ENCODE measurements at places on chromosomes 11 and 22.

DNA sequence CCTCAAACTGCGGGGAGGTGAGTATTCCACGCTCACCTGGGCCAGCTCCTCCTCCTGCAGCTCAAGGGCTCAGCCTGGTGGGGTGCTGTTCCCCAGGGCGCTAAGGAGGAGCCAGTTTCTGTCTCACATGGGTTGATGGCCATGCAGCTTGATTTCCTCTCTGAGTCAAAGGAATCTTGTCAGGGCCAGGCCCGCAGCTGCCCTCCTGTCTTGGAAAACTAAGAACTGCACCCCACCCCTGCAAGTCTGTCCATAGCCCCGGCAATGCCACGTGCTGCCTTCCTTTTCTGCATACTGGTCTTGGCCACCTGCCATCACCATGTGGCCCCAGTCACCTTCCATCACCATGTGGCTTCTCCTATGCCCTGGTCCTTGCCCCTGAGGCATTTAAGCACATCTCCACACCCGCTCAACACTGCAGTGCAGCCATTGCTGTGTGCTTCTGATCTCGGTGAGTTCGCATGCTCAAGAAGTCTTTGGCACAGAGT lies 35.2 kb upstream of the CLDN5 start:
- no peak for DNase-seq

DNA sequence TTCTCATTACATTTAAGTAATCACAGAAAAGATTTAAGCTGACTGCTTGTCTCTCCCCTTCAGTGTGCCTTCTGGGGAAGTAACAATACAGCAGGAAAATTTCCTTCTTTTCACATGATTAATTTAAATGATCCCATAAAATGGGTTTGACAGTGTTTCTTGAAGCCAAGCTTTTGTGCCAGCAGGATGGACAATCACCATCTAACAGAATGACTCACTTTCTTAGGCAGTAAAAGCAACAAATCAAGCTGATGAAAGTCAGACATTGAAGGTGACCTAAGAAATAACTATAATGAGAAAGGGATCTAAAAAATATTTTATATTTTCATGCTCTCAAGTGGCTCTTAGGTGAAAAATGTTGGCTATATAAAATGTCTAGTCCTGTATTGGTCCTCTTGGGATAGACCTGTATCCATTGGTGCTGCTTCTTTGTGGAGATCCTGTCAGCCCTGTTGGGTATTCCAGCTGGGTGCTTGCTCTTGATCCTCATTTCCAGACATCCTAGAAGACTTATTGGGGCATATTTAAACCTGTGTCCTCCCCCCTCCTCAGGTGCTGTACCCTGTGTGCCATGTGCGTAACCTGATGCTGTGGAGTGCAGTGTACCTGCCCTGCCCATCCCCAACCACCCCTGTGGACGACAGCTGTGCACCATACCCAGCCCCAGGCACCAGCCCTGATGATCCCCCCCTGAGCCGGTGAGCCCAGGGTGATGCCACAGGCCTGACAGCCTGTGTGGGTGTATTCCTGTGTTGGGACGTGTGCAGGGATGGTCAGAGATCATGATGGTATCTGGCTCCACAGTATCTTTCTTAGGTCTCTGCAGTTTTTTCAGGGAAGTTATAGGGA lies 62.7 kb upstream of the HORMAD2 start:
- DNase-seq: no peak

- DNase-seq: peak; percentile 28
Observed at GRCh38 chr11:125886997-125887372, 483 bp upstream of the HYLS1 start.

- DNase-seq: no peak
Observed at GRCh38 chr11:115699733-115700132, 195.5 kb upstream of the CADM1 start.

DNA sequence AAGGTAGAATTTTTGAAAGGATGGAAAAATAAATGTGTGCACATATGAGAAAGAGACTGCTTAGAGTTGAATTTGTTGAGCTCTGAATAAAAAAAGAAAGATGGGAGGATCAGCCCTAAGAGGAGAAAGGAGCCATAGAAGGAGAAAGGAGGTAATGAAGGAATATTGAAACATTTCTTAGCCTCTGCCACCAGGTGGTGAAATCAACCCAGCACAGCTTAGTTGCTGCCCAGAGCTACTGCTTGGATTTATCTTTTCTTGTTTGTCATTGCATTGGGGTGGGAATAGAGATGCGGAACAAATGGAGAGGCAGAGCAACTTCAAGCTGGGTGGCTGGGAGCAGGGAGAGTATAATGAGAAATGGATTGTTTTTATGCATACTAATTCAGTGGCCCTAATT lies 80.4 kb downstream of the SERGEF start:
- DNase-seq: no peak

GRCh38 chr11:62922653-62923431 lies 1.7 kb upstream of the CHRM1 start:
- peak; percentile 15 for DNase-seq

DNA sequence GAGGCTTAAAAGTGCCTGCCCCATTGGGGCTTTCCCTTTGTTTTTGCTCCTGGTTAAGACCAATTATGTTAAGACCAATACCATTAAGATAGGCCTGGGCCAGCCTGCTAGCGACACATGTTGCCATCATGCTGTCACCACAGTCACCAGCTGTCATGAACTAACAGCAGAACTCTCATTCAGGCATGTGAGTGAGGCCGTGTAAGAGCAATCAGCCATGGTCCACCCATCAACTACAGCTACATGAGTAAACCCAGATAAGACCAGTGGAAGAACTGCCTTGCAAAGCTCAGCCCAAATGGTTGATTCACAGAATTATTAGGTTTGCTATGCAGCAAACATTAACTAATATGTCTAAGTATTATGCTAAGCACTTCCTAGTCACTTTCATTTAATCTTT lies 19.9 kb downstream of the GLYAT start:
- no peak for DNase-seq

GRCh38 chr11:68042219-68043028 lies 3.6 kb downstream of the TCIRG1 start:
- no peak for DNase-seq

DNA sequence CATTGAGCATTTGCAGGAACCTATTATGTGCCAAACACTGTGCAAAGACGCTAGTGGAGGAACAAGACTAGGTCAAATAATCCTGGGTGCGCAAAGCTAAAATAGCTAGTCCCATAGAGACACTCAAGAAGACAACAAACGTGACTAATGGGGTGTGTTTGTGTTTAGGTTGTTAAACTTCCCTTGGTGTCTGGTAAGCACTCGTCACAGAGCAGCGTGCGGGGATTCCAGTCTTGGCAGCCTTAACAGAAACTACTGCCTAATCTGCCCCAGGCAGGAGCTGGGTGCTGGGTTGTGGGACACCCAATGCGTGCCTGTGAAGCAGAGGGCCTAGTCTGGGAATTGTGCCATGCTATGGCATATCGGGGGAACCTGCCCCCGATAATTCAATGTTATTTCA lies 10.8 kb upstream of the CALCB start:
- DNase-seq: no peak

DNA sequence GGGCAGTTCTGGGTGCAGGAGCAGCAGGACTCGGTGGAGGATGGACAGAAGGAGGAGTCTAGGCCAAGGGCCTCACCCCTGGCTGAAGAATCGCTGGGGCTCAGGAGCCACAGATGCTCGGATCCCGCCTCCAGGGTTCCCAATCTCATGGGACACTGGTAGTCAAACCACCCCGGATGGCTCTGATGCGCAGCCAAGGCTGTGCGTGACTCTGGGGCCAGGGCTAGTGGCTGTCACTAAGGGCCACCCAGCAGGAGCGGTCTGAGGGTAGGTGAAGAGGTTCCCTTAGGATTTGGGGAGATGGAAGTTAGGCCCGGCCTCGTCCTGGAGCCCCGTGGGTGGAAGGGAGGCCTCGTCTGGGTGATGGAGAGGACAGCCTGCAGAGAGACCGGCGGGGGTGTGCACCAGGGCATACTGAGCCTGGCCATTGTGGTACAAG lies 300.6 kb downstream of the TBC1D22A start:
- DNase-seq: no peak

DNA sequence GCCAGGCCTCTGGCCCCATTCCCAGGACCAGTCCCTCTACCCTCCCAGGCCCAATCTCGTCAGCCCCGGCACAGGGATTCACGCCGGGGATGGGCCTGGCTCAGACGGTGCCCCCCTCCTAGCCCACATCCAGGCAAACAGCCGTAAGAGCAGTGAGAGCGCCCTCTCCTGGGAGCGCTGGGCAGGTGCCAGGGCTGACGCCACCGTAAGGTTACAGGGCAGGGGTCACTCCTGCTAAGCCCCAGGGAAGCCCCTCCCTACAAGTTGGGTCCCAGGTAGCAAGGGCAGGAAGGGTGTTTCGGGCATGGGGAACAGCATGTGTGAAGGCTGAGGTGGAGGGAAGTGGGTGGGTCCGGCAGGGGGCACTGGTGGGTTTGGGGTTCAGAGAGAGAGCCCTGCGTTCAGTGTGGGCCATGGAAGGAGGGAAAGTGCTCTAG lies 19.2 kb upstream of the PPARA start:
- no peak for DNase-seq

DNA sequence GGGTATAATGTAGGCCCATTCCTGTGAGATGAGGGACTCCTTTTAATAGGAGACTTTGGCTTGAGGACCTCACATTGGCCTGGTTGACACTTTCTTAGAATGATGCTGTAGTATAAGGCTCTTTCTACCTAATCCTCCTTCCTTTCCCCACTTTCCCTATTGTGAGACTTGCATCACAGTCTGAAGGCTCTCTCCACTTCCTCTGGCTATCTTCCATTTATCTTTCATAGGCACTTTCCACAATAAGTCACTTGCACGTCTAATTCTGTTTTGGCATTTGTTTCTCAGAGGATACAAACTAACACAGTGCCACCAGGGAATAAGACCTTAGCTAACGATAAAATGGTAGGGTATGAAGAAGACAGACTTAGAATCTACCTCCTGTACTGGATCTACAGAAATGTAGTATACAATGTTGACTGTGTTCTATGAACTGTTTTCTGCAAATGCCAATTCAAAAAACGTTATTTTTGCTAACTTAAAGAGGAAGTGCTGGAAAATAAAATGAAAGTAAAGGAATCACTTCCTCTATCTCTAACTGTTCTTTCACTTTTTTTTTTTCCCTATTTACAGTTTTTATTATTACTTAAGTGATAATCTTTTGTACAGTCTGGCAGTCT lies 17.9 kb upstream of the PDE3B start:
- no peak for DNase-seq

GRCh38 chr22:25754527-25755202 lies 12.7 kb downstream of the MYO18B start:
- no peak for DNase-seq

DNA sequence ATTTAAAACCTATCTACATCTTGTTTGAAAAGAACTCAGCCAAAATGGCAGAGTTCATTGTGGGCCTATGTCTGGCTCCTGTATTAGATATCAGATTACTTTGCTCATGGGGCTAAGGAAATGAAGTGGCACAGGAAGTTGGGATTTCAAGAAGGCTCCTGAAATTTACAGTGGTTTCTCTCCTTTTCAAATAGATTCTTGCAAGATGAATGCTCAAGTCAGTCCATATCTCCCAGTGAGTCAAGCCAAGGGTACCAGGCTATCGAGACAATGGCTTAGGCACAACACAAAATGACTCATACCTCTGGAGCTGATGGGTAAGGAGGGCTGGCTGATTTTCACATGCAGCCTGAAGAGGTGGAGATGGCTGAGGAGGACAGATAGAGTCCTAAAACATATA lies 24.1 kb upstream of the APOA1 start:
- no peak for DNase-seq

DNA sequence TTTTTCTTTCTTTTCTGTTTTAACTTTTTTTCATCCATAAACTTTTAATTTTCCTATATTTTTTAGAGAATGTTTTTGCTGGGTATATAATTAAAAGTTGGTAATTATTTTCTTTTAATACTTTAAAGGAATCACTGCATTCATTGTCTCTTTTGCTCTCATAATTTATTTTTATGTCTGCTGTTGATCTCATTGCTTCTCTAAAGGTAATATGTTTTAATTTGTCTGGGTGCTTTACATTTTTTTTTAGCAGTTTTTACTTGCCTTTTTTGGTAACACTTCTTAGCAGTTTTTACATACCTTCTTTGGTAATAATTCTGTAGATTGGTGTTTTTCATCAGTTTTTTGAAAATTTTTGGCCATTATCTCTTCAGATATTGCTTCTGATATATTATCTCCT lies 89.4 kb upstream of the BMAL1 start:
- no peak for DNase-seq

GRCh38 chr11:27391331-27392015 lies 28.5 kb upstream of the CCDC34 start:
- no peak for DNase-seq

DNA sequence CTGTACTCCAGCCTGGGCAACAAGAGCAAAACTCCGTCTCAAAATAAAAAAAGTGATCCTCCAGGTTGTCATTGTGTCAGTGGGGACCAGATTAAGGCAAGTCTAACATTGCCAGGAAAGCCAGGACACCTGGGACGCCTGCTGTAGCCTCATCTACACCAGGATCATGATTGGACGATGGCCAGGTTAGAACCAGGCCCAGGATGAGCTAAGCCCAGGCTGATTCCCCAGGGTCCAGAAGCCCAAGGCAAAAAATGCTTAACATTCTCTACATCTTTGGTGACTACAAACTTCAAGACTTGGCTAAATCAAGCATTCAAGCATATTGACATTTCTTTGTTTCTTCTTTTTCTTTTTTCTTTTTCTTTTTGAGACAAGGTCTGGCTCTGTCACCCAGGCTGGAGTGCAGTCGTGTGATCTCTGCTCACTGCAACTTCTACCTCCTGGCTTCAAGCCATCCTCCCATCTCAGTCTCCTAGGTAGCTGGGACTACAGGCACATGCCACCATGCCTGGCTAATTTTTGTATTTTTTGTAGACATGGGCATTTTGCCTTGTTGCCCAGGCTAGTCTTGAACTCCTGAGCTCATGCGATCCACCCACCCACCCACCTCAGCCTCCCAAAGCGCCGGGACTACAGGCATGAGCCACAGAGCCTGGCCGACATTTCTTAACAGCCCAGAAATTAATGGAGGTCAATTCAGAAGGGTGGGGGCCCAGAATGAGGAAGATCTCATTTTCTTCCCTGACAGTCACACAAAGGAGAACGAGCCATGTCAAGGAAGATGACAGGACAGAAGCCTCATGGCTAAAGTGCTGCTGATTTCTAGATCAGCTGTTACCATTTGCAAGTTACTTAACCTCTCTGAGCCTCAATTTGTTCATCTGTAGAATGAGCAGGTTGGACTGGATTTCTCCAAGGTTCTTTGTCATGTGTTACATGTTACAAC lies 12.5 kb upstream of the PTPRJ start:
- no peak for DNase-seq

- DNase-seq: no peak
Observed at GRCh38 chr11:104892723-104893511, 5.3 kb downstream of the CASP12 start.

GRCh38 chr11:61510166-61510919 lies 1.8 kb downstream of the LRRC10B start:
- no peak for DNase-seq

DNA sequence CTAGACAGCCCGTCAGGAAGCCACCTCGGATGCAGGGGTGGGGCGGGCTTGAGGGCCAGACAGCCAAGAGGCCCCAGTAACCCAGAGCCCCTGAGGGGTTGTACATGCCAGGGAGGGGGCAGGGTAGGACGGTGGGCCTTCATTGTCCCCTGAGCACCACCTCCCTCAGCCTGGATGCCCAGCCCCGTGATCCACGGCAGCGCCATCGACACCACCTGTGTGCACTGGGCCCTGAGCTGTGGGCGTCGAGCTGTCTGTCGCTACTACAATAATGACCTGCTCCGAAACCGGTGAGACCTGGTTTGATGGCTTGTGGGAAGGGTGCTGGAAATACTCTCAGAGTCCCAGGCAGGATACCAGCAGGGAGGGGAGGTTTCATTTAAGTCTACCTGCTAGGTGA lies 37.4 kb upstream of the TPBGL start:
- DNase-seq: no peak

Measured in T-helper 2 cell (primary cell).